ENCODE measurements at places on chromosomes 3 and 15.
A peak's percentile ranks its signal among the peaks of the same experiment; 100 is the strongest.

GRCh38 chr3:114502204-114502603 lies 208.4 kb downstream of the TIGIT start:
- no peak for DNase-seq

GRCh38 chr3:54053211-54053610 lies 69.1 kb upstream of the CACNA2D3 start:
- no peak for DNase-seq

- DNase-seq = no peak
These were observed 71.3 kb upstream of the HES1 start for GRCh38 chr3:194064380-194065332.

- no peak for DNase-seq
These were observed 80.6 kb downstream of the GTF2E1 start for GRCh38 chr3:120823156-120823555.

DNA sequence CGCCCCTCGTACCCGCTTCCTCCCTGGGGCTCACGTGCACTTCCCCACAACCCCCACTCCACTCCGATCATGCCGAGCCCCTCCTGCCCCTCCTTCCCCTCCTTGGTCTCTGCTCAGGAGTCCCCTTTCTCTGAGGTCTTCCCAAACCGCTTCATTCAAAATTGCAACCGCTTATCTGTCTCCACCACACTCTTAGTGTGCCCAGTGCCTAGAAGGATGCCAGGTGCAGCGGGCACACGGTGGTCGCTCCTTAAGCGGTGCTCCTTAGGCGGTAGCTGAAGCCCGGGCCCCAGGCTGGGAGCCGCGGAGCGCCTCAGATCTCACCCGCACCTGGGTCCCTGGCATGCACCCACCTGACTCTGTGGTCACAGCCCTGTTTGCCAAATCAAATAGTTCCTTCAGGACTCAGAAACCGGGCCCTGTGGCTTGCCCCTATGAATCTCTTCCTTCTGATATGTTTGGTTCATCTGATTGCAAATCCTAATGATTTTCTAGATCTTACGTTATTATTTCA lies 524.5 kb downstream of the OCA2 start:
- DNase-seq = no peak

- DNase-seq = no peak
These were observed 49.5 kb downstream of the HEG1 start for GRCh38 chr3:125006291-125006731.

- DNase-seq = no peak
These were observed 109.7 kb upstream of the GMNC start for GRCh38 chr3:190972196-190972595.

DNA sequence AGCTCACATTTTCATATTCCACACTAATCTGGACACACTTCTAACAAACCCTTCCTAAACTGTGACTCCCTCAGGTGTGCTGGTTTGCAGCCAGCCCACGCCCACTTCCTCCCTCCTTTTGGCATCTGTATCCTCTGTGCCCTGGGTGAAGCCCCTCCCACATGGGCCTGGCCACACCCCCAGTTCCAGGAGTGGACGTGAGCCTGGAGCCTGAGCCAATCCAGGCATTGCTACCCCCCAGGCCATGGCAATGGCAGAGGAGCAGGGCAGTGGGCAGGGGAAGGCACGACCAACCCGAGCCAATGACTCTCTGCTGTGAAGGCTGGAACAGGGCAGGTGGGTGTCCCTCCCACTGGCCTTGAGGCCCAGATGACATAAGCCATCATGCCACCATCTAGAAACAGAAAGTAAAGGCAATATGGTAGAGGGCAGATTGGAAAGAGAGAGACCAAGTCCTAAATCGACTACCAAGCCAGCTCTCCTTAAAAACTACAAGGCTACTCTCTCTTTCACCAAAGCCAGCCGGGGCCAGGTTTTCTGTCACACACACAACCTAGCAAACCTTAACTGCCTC lies 18.6 kb downstream of the FAM174B start:
- peak; percentile 82 for DNase-seq

GRCh38 chr15:31472636-31473384 lies 146.2 kb downstream of the KLF13 start:
- no peak for DNase-seq

- DNase-seq = no peak
These were observed 48.3 kb downstream of the MITF start for GRCh38 chr3:69787436-69788168.

DNA sequence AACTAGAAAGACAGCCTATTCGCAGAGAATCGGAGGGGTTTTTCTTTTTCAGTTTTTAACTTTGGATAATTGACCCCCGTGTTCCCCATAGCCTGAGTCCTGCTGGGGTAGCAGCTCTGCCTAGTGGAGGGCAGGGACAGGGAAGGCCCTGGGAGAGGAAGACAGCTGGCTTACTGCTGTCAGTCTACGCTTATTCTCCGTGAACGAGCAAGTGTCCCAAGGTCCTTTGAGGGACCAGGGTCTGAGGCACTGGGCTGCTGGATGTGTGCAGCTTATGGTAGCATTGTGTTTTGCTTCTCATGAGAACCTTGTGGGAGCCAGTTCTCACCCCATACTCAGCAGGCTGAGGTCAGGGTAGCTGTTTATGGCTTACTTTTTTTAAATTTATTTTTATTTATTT lies 3.0 kb downstream of the LIMD1 start:
- no peak for DNase-seq

- DNase-seq = no peak
These were observed 51.5 kb downstream of the CMTM6 start for GRCh38 chr3:32450992-32451659.

DNA sequence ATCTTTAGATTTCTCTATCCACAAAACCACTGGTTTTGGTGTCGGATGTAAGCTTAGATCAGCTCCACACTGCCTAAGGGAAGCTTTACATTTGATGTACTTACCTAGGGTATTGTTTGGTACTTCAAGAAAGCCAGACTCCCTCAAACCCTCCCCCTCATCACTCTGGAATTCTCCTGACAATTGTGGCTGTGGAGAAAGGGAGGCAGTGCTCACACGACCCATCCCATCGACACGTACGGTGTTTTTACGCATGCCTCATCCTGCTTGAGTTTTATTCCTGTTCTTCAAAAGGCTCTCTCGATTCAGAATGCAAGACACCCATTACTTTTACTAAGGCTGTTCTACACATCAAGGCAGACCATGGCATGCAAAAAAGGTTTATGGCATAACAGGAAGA lies 67.3 kb upstream of the ONECUT1 start:
- no peak for DNase-seq

DNA sequence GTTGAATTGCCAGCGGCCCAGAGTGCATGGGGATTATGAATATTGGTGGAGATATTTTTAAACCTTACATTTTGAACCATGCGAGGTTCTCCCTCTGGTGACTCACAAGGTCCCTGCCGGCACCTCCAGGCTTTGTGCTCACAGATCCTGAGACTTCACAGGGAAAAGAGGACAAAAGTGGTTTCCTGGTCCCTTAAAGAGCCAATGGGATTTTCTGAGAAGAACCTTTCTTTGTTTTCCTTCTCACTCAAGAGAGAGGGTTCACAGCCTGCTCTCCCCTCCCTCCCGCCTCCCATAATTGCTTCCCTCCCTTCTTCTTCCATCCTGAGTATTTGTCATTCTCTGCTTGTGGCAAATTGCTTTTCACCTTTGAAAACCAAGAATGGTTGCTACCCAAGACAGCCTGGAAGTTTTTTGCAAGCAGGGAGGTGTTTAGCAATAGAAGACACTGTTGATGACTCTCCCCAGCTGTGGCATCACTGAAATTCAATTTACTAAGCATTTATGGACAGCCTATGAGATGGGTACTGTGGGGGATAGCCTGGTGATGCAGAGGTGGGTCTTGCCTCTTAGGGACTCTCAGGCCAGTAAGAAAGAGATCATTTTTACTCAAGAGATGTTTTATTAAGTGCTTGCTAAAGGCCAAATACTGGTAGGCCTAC lies 76.6 kb downstream of the CPN2 start:
- peak; percentile 3 for DNase-seq

DNA sequence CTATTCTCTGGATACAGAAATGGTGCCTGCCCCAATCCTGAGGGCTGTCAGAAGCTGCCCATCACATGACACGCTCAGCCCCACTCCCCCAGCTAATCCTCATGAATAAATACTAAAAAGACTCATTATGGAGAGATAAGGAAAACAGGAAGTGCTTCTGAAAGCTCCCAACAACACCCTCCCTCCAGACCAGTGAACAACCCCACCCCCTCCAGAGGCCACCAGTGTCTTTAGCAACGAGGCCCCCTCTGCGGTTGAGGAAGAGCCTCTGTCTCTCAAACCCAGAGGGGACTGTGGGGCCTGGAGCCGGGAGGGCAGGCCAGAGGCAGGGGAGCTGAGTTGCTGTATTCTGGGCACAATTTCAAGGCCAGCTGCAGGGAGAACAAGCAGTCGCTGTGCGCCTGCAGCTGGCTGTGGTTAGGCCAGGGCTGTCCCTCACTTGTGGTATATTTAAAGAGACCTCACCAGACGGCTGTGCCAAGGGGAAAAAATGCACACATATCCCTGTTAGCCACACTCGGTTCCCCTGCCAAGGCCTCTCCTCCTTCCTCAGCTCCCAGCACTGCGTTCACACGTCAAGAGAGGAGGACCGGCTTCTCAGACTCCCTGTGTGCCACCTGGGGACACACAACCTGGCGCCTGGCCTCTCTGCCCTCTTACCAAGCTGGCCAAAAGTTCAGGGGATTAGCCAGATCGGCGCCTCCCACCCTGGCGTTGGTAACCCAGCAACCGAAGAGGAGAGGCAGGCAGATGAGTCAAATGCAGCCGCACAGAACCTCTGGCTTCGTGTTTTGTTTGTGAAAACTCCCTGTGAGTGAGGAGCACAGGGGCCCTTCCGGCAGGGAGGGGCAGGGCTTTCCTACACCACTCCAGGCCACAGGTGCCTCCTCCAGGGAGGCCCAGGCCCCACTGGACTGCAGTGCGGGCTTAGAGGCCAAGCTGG lies 101.2 kb upstream of the ETV5 start:
- peak; percentile 26 for DNase-seq

DNA sequence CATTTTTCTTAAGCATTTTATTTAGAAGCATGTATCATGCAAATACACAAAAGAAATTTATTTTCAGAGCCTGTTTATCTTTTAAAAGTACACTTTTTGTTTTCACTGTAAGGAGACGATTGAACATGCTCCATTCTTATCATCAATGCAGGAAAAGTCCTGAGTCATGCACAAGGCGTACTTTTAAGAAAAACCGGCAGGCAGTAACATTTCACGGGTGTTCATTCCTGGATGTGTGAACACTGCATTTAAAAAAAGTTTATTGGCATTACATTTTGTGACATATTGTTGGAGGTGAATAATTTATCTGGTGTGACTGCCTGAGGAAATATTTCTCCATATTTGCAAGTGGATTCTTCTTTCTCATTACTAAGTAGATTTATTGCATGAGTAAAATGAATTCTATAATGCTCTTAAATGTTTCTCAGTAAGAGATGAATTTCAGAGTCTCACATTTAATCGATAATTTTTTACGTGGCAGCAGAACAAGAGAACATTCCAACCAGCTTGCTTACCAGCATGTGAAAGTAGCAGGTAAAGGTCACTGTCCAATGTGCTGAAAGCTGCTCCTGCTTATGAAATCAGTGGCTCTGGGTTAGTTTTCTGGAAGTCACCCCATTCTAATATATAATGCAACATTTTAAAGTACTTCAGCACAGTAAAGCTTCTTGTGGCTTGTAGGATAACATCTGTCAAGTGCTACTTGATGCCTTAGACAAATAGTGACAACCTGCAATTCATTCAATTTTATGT lies 87.0 kb downstream of the SV2B start:
- DNase-seq = no peak

DNA sequence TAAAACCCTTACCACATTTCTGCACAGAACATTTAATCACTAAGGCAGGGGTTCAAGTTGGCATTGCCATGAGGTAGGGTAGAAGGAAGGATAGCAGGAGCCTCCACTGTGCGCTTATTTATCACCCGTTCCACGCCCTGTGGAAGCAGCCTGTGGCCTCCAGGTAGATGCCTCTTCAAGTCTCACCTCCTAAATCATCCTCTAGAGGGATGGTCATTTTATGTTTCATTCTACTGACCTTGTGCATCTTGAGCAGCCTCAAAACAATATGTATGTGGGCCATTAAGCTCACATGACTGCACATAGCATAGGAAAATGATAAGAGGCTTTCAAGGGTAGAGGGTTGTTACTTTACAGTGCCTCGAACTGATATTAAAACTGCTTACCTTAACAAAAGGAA lies 546.2 kb downstream of the GRM7 start:
- no peak for DNase-seq

DNA sequence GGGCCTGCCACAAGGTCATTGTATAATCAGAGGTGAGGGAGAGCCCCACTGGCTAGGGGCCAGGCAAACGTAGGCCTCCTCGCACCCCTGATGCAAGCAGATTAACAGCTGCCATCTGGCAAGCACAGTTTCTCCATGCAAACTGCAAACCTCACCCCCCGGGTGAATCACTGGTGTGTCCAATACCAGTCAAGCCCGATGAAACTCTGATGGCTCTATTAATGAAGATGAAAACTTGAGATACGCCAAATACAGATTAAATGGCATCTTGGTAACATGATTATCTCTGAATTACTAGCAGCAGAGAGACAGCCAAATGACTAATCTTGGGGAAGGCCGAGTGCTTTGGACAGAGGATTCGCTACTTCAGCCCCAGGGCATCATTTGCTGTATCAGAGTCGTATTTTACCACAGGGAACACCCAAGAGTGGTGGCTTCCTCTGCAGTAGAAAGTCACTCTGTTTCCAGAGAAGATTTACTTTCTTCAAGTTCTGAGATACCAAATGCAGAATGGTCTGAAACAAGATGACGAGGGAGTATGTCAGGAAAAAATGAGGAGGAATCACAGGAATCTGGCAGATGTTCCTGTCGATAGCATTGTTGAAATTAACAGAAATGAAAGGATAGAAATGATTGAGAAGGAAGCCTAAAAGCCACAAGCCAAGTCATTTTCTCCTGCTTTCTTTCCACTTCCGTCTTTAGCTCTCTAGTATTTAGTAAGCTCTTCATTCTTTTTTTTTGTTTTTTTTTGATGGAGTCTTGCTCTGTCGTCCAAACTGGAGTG lies 96.2 kb upstream of the NR2F2 start:
- DNase-seq = no peak

- no peak for DNase-seq
These were observed 29.3 kb downstream of the ACKR2 start for GRCh38 chr3:42838571-42838970.

DNA sequence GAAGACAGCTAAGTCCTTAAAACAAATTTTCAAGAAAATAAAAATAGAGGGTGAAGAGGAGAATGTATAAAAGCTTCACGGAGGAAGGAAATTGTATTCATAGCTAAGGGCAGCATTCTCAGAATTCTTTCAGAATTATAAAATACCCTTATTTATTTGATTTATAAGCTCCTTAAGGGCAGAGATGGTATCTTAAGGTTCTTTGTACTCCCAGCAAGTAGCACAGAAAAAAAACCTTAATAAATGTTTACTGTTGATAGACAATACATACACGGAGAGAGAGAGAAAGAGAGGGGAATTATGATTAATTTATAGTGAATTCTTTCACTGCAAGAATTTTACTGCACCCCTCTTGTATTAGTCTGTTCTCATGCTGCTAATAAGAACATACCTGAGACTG lies 375.6 kb upstream of the CCDC54 start:
- DNase-seq = no peak

GRCh38 chr15:53472883-53473282 lies 286.6 kb downstream of the WDR72 start:
- no peak for DNase-seq
